ENCODE measurements at places on chromosomes 16 and 17. TPM values are rescaled to one million over a fixed set of nuclear protein-coding genes. Genes with fewer than 3 reads are reported as not detected.

KRTAP4-3 gene
- not detected for total RNA-seq

ZNF597 gene
- total RNA-seq, result 2.5 TPM

CFDP1 gene
- 52.2 TPM for total RNA-seq

KCNG4 gene
- not detected for total RNA-seq

DPEP1 gene
- total RNA-seq, result 2.8 TPM

DYNLRB2 gene
- total RNA-seq, result not detected

LRRC75A gene
- 3.3 TPM for total RNA-seq

TP53TG3D gene
- total RNA-seq, result not detected

C16orf74 gene
- 12.2 TPM for total RNA-seq

KIAA0513 gene
- 4.2 TPM for total RNA-seq

PCGF2 gene
- 8.5 TPM for total RNA-seq

PIK3R6 gene
- total RNA-seq, result not detected

HOXB5 gene
- total RNA-seq, result 0.12 TPM

ARHGAP23 gene
- 137 TPM for total RNA-seq

STX1B gene
- total RNA-seq, result 0.94 TPM

TBC1D3H gene
- not detected for total RNA-seq

APPBP2 gene
- 30.1 TPM for total RNA-seq

TEKT5 gene
- 0.09 TPM for total RNA-seq

TBX6 gene
- total RNA-seq, result not detected

PMM2 gene
- 38.1 TPM for total RNA-seq

TMEM114 gene
- total RNA-seq, result not detected

CDH3 gene
- 0.17 TPM for total RNA-seq

KRT39 gene
- total RNA-seq, result not detected

NPTX1 gene
- total RNA-seq, result not detected

PMP22 gene
- total RNA-seq, result 173 TPM

ODF4 gene
- total RNA-seq, result not detected

SLC35G6 gene
- not detected for total RNA-seq

POLR3K gene
- 3.6 TPM for total RNA-seq

KRT20 gene
- not detected for total RNA-seq

SEPTIN12 gene
- total RNA-seq, result not detected

RHBDF1 gene
- total RNA-seq, result 49.1 TPM

TVP23B gene
- 26.6 TPM for total RNA-seq

CCDC47 gene
- 38.9 TPM for total RNA-seq

ANKRD40CL gene
- total RNA-seq, result not detected

KLHL10 gene
- total RNA-seq, result not detected

RNF222 gene
- not detected for total RNA-seq

SOX9 gene
- total RNA-seq, result 4.2 TPM

TNFRSF13B gene
- not detected for total RNA-seq

MGAT5B gene
- total RNA-seq, result 2.7 TPM

CA7 gene
- total RNA-seq, result not detected

LITAFD gene
- total RNA-seq, result not detected

KRT24 gene
- total RNA-seq, result not detected

KCNJ12 gene
- 1.5 TPM for total RNA-seq

SLC35B1 gene
- total RNA-seq, result 23.1 TPM

SLC6A4 gene
- 2.3 TPM for total RNA-seq

CTRB1 gene
- total RNA-seq, result not detected

KCNJ18 gene
- not detected for total RNA-seq

SLC47A1 gene
- 0.70 TPM for total RNA-seq

CDRT15L2 gene
- total RNA-seq, result not detected

KRTAP1-5 gene
- total RNA-seq, result not detected

HBM gene
- not detected for total RNA-seq

TBX21 gene
- total RNA-seq, result not detected

DHRS7C gene
- total RNA-seq, result not detected

ITGAX gene
- not detected for total RNA-seq

CD300E gene
- total RNA-seq, result not detected

CDH8 gene
- total RNA-seq, result not detected

TAT gene
- total RNA-seq, result not detected

TPSG1 gene
- not detected for total RNA-seq

CACNG5 gene
- total RNA-seq, result not detected

All from pericardium fibroblast (primary cell).